NCI-H1105 treated with DMSO at 0.1 percent for 48 hours (cell line): ENCODE measurements at places on chromosomes 3 and 15.

DNA sequence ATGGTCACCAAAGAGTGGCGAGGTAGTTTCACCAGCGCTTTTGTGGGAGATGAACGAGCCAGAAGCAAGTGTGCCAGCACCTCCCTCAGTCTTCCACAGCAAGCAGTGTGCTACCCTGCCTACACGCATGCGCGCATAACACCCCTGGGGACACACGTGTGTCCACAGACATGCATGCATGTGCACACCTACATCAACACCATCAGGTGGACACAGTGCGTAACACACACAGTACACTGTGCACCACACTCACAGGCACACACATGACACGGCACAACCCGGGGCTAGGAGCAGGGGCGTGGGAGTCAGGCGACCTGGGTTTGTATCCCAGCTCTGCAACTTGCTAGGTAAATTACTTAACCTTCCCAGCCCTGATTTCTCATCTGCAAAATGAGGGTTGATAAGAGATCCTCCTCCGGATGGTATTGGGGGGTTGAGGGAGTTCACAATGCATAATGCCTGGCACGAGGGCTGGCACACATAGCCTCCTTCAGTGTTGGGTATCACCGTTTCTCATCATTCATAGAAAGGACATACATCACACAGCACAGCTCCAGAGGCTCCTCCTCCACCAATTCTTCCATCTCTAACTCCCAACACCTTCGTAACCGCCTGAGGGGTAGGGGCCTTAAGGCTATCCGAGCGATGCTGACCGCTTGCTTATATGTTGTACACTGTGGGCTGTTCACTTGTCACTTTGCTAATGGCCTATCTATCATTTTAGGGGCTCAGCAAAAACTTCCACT is 174.9 kb downstream of the SMAD6 start:
- no peak for DNase-seq

GRCh38 chr15:66235866-66236265 is 17.7 kb downstream of the MEGF11 start:
- no peak for DNase-seq

GRCh38 chr3:12911881-12912415 is 70.6 kb upstream of the RPL32 start:
- no peak for DNase-seq

DNA sequence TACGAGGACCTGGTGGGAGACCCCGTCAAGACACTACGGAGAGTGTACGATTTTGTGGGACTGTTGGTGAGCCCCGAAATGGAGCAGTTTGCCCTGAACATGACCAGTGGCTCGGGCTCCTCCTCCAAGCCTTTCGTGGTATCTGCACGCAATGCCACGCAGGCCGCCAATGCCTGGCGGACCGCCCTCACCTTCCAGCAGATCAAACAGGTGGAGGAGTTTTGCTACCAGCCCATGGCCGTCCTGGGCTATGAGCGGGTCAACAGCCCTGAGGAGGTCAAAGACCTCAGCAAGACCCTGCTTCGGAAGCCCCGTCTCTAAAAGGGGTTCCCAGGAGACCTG is 2.5 kb downstream of the CHST2 start:
- no peak for DNase-seq

GRCh38 chr3:182094321-182094720 is 382.6 kb downstream of the SOX2 start:
- no peak for DNase-seq

- DNase-seq: no peak
These were observed 49.3 kb downstream of the HES1 start for GRCh38 chr3:194185221-194185620.

DNA sequence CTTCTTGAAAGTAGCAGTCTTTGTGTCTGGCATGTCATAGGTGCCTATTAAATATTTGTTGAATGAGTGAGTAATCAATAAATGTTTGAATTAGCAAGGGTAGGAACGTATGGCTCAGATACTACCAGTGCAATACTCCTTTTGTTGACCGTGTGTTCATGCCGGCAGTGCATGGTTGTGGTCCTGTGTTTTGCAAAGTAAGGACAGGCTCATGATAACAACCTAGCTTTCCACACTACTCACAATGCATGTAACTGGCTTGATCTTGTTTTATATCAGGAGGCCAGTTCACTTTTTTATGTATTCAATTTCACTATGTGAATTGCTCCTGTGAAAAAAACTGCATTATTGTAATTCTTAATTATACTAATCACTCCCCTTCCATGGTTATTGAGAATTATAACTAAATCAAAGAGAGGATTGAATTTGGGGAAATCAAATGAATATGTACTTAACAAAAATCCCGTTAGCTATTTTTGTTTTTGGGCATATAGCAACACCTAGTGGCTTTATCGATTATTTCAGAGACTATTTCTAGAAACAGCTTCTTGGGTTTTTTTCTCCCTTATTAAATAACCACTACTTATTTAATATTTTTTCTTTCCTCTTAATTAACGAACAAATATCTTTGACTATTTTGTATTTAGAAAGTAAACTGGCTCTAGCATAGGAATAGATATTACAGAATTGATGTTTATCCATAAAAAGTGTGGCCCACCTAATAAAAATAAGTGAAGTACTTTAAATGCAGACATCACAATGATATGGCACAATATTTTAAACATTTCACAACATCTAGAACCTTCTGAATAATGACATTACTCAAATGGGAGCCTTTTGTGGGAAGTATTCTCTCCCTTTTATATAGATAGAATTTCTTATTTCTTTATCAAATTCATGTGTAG is 218.5 kb downstream of the BBX start:
- DNase-seq: peak; percentile 36

DNA sequence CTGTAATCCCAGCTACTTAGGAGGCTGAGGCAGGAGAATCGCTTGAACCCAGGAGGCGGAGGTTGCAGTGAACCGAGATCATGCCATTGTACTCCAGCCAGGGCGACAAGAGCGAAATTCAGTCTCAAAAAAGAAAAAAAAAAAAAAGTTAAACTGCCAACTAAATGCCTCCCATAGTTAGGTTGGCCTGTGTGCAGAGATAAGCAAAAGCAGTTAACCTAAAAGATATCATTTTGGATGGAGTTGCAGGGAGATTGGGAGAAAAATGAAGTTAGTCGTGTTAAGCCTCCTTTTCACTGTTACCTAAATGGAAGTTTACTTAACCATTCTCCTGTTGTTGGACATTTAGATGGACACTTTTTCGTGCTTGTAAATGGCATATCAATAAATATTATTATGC is 11.4 kb upstream of the FETUB start:
- no peak for DNase-seq

DNA sequence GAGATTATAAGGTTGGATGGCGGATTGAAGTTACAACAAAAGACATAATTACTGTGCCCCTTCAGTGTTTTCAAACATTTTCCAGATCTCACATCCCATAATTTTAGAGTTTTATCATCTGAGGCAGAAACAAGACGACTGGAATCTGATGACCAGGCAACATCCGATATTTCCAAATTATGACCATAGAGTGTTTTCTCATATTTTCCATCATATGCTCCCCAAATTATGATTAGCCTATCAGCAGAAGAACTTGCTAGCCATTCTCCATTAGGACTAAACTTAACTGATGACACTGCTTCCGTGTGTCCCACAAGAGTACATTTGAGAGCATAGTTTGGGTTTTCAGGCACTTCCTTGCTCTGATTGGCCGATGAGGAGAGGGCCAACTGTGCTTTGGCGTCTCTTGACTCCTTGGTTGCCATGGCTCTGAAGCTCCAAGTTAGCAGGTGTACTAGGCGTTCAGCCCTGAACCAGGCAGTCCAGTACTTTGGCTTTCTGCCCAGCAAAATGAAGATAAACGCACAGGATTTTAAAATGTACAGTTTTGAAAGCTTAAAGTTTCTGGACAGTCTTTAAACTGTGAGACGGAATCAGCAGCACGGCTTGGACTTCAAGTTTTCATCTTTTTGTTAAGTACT is 638 bp downstream of the WDR5B start:
- DNase-seq: no peak

DNA sequence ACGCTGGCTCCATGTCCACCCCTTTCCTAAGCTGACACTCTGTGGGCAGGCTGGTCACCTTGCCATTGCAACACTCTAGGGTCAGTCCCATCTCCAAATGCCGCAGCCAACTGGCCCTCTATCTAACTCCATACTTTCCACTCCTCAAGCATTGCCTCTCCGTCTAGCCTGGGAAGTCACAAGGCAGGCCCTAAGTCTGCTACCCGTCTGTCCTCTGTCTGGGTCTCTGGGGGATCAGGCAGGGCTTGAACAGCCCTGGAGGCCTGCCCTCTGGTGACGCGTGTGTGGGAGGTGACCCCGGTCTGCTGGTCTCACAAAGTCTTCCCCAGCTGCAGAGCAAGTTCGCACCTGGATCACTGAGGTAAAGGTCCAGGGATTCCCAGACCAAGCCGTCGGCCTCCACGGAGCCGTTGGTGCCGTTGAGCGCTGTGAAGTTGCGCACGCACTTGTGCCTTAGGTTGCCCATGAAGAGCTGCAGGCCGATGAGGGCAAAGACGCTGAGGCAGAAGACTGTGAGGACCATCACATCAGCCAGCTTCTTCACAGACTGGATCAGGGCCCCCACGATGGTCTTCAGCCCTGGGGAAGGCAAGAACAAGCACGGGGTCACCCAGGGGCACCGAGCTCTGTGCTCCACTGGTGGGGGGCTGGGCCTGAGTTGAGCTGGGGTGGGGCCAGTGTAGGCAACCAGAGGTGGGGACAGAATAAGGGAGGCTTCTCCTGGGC is 39.9 kb downstream of the SCN5A start:
- DNase-seq: no peak

GRCh38 chr15:93942269-93942694 is 289.1 kb upstream of the MCTP2 start:
- DNase-seq: peak; percentile 55

GRCh38 chr15:90851940-90852339 is 16.4 kb upstream of the FURIN start:
- no peak for DNase-seq

DNA sequence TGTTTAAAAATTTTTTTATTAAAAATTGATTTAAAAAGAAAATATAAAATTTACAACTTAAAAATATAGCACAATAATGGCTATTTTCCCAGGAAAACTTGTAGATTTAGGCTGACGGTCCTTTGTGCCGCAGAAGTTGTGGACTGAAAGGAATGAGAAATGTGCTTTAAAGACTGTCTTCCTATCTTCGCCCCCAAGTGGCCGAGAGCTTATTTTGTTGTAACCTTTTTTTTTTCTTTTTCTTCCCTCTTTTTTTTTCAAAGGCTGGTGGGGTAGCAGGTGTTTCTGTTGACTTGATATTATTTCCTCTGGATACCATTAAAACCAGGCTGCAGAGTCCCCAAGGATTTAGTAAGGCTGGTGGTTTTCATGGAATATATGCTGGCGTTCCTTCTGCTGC is 15.5 kb downstream of the SLC25A26 start:
- no peak for DNase-seq

DNA sequence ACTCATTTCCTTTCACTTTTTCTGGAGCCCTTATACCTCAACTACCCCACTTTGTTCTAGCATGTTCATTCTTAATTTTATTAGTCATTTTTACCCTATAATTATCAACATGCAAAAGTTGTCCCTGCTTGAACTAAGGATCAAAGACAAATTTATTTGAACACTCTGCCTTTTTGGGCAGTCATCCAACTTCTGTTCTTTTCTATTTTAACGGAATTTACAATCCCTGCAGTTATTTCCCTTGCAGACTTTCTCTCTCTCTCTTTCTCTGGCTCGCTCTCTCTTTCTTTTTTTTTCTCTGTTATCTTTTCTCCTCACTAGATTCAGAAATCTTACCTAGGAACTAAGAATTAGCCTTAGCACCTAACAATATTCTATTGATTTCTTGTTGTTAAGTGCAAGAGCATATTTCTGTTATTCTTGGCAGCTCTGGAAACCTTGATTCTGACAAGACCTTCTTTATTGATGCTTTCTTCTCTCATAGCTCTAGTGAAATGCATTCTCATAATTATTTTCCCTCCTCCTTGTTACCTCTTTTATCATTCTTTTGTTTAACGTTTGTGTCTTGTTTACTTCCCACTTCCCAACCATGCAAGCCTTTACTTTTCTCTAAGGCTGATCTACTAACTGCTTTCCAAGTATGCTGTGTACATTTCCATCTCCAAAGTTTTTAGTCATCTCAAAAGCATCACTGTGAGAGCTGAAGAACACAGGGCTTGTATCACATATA is 951.6 kb downstream of the DIPK2A start:
- peak; percentile 92 for DNase-seq

DNA sequence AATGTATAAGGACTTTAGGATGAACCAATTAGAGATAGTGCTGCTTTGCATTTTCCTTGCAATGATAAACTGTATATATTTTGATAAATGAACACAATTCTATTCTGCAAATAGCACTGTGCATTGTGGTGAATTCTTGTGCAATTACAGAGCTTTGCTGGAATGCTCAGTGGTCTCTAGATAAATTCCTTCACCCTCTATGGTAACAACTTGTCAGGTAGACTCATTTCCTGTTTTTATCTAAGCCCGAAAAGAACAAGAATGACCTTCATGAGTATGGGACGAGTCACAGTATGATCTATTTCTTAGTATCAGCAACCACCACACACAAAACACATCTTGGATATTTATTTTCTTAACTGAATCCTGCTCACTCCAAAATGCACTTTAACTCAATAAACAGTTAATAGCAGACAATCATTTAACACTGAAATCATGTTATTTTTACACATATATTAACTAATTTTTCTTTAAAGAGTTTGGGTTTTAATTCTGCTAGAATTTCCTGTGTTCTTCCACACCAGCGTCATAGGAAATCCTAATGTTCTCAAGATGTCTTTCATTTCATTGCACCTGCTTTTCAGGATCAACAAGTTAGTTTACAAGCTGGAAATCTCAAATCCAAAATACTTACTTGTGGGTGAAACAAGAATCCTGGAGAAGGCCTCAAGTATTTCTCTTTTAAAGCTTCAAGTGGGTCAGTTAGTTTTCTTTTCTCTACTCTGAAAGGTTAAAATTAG is 551.2 kb downstream of the MECOM start:
- DNase-seq: no peak

DNA sequence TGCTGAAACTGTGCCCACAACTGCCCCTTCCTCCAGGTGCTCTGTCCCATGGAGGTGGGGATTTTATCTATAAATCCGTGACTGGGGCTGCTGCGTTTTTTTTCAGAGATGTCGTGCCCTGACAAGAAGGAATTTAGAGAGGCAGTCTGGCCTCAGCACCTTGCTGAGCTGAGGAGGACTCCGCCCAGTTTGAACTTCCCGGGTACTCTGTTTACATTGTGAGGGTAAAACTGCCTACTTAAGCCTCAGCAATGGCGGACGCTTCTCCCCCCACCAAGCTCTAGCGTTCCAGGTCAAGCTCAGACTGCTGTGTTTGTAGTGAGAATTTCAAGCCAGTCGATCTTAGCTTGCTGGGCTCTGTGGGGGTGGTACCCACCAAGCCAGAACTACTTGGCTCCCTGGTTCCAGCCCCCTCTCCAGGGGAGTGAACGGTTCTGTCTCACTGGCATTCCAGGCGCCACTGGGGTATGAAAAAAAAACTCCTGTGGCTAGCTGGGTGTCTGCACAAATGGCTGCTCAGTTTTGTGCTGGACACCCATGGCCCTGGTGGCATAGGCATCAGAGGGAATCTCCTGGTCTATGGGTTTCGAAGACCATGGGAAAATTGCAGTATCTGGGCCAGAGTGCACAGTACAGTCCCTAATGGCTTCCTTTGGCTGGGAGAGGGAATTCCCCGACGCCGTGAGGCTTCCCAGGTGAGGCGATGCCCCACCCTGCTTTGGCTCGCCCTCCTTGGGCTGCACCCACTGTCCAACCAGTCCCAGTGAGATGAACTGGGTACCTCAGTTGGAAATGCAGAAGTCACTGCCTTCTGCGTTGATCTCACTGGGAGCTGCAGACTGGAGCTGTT is 68.5 kb upstream of the SGO1 start:
- no peak for DNase-seq
